ENCODE measurements at places on chromosomes 7 and 10.

DNA sequence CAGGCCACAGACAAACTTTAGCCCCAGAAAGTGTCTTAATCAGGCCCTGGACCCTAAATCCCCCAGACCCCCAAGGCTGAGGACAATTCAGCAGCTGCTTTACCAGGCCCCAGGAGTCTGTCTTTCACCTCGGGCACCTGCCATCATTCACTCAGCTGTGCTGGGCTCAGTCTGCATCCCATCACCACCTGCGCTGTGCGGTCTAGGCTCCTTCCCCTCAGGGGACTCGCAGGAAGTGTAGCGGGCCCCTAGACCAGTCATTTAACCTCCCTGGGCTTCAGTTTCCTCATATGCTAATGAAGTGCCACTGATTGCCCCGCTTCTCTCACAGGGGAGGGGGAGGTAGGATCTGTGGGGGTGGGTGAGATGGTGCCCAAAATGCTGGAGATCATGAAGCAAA, 76.4 kb upstream of the ZMIZ1 start:
- no peak for DNase-seq

GRCh38 chr10:76885816-76886215, 751.8 kb downstream of the KCNMA1 start:
- no peak for DNase-seq

GRCh38 chr7:157704365-157704764, 367.6 kb downstream of the DNAJB6 start:
- no peak for DNase-seq

DNA sequence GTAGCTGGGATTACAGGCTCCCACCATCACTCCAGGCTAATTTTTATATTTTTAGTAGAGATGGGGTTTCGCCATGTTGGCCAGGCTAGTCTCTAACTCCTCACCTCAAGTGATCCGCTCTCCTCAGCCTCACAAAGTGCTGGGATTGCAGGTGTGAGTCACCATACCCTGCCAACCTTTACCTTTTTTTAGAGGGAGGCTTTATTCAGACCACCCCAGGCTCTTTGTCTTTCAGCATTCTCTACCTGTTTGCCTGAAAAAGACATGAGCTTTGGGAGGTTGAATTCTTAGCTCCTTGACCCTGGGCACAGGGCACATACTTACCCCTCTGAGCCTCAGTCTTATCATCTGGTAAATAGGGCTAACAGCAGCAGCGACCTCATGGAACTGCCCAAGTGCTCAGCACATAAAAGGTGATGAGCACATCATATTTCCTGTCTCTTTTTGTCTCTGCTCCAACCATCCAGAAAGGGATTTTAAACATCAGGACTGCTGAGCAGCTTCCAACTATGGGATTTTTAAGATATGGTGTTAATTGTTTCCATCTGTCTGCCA, 17.0 kb downstream of the FRMPD2 start:
- no peak for DNase-seq

DNA sequence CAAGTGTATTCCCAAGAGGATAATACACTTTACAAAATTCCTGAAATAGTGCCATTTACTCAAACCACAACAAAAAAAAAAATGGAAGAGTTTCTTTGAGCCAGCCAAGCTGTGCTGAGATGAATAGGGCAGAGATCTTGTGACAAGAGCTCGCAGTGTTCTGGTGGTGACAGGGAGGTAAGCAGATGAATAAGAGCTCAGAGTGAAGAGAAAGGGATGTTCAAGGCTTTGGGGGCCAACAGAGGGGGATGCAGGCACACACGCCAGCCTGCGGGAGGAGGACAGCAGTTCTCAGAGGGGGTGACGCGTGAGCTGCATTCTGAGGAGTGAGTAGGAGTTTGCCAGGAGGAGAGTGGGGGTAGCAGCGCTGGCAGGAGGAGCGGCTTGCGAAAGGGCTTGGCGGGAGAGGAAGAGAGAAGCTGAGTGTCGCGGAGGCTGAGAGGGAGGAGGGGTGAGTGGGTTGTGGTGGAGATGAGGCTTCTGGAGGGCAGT, 194.4 kb upstream of the IMMP2L start:
- no peak for DNase-seq

GRCh38 chr10:12327074-12327473, 22.3 kb upstream of the CAMK1D start:
- no peak for DNase-seq

- no peak for DNase-seq
Observed at GRCh38 chr7:19336836-19337383, 191.7 kb upstream of the FERD3L start.

- DNase-seq, result no peak
Observed at GRCh38 chr10:127462643-127463295, 86.3 kb upstream of the NPS start.

- no peak for DNase-seq
Observed at GRCh38 chr10:86331861-86332260, 34.7 kb downstream of the GRID1 start.

- no peak for DNase-seq
Observed at GRCh38 chr10:108230478-108231170, 1066.1 kb upstream of the SORCS1 start.

- no peak for DNase-seq
Observed at GRCh38 chr7:143422033-143422432, 13.4 kb upstream of the EPHA1 start.

- DNase-seq, result no peak
Observed at GRCh38 chr10:92530891-92531535, 42.9 kb downstream of the IDE start.

DNA sequence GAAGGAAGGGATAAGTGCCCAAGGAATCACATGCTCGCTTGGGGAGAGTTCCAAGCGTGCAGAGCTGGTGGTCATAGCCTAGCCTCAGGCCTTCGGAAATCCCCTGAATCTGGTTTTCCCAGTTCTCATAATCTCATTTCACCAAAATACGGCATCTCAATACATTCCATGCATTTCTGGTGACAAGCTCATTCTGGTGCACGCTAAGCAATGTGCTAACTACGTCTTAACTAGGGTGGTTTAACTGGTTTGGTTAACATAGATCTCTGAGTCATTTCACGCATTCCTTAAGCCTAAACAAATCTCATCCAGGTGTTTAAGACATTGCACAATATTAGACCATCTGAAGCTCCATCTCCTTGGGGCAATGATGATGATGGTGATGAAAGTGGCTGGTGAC, 72.9 kb upstream of the STEAP1B start:
- no peak for DNase-seq

- no peak for DNase-seq
Observed at GRCh38 chr7:67771846-67772605, 775.4 kb downstream of the TYW1 start.

- no peak for DNase-seq
Observed at GRCh38 chr10:110433740-110434139, 64.0 kb upstream of the DUSP5 start.

DNA sequence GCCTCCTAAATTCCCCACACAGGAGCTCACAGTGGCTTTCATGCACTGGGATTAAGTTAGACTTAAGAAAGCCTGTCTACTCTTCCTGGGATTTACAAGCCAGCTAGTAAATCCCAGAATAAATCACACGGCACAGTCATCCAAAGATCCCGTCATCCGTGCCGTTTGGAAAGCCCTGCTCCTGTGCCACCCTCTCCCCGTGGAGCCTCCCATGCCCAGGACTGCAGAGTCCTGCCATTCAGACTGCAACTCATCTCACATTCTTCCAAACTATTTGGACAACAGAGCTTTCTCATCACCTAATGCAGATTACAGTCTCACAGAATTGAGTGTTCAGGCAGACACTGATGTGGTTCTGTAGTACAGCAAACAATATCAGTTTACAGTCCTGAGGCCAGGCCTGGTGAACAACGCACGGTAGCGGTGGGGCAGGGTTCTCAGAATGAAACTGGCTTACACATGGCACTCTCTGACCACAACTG, 166.5 kb downstream of the EGFR start:
- DNase-seq, result no peak

GRCh38 chr10:93379731-93380575, 102.2 kb downstream of the MYOF start:
- DNase-seq, result no peak

GRCh38 chr10:127986531-127987466, 79.9 kb downstream of the PTPRE start:
- DNase-seq, result no peak

- no peak for DNase-seq
Observed at GRCh38 chr7:96397936-96398598, 76.2 kb upstream of the SLC25A13 start.

- no peak for DNase-seq
Observed at GRCh38 chr10:89699581-89700064, 1.8 kb upstream of the KIF20B start.

DNA sequence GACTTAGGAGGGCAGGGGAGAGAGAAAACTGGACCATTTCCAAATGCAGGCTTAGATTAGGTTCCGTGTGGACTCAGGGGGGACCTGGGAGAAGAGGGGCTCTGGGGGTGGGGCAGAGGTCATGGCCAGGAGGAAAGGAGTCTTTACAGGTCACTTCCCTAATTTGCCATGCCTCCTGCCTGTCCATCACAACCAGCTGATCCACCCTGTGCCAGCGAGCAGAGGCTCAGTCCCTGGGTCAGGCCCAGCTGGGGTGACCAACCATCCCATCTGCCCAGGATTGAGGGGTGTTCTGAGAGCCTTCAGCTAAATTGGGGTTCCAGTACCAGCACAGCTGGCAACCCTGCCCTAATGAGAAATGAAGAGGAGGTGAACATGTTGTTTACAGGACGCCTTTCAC, 84.6 kb upstream of the CACUL1 start:
- DNase-seq, result no peak

- DNase-seq, result no peak
Observed at GRCh38 chr7:37352251-37352880, 96.3 kb downstream of the ELMO1 start.

- DNase-seq, result no peak
Observed at GRCh38 chr7:68619526-68619925, 978.7 kb upstream of the AUTS2 start.

- DNase-seq, result no peak
Observed at GRCh38 chr7:99840136-99840869, 12.5 kb downstream of the CYP3A43 start.

DNA sequence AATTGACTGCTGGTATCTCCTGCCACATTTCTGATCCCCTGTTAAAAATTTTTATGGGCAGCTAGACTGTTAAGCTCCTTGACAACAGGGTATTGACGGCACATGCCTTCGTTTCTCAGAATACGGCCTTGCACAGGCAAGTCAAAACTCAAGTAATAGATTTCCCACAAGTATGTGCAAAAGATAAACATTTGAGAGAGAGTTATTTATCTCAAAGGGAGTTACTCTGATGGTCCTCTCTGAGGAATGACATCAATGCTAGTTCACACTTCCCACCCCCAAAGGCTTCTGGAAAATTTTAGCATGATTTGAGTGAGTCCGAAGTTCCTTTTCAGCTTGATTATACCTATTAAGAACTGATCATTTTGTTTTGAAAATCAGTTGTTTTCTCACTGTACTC, 71.9 kb downstream of the JCAD start:
- DNase-seq, result no peak

- no peak for DNase-seq
Observed at GRCh38 chr7:137032436-137032835, 164.0 kb downstream of the CHRM2 start.

DNA sequence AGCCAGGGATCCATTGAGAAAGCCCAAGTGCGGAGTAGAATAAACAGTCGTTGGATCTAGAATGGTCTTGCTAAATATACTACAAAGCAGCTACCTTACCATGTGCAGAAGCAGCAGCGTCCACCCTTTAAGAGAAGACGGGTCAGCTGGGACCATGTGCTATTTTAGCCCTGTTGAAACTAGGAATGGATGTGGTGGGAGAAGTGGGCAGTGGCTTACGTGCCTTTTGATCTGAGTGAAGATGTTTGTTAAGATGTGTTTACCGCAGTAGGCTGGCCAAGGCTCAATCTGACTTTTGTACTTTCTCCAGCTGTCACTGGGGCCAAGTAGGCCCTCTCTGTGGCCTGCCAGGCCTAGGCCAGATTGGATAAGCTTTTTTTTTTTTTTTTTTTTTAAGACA, 9.2 kb downstream of the HABP2 start:
- DNase-seq, result no peak

- DNase-seq, result no peak
Observed at GRCh38 chr10:79328737-79329504, 18.3 kb upstream of the PPIF start.

- no peak for DNase-seq
Observed at GRCh38 chr10:11331726-11332125, 279.7 kb downstream of the USP6NL start.

GRCh38 chr10:69439813-69440506, 11.3 kb upstream of the TSPAN15 start:
- DNase-seq, result no peak

DNA sequence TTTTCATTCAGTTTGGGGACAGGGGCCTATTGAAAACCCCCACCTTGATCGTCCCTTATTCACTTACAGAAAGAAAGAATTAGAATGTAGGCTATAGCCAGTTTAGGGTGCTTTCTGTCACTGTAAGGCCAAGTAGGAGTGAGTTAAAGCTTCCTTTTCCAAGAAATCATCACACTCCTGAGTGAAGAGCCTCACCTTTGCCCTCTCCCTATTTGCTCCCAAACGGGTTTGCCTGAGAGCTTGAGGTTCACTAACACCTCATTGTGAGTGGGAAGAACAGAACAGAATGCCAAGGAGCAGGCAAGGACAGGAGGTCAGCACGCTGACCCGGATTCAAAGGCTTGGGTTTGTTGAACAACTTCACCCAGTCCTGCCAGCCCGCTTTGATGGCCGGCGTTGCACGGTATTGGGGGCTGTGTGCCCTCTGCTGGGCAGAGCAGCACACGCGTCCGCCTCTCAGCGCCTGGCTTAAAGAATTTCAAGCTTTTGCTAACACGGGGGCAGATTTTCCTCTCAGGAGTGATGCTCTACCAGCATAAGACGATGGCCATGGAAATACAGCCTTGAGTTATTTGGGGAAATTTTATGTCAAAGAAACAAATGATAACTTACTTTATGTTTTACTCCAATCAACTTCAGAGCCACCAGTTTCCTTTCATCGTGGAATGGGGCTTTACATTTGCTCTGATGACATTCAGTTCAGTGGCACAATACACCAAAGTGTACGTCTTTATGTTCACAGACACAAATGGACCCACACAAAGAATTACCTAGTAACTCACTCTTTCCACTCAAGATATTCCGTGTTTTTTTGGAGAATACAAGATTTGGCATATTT, 470.0 kb downstream of the SUGCT start:
- DNase-seq, result no peak

GRCh38 chr7:78134256-78134655, 335.7 kb downstream of the PHTF2 start:
- DNase-seq, result peak; percentile 33

DNA sequence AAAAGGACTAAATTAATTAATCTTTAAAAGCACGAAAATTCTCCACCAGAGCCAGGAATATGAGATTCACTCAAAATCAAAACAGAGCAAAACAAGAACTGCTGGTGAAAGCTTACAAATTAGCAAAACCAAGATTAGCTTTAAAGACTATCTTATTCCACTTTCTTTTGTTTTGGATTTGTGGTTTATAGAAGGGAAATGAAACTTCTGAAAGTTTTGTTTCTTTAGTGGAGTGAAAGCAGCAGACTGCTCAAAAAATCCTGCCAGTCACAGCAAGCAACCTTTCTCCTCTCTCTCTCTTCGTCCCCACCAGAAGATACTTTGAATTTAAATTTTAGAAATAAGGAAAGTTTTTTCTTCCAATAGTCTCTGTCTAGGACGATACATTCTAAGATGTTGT, 7.8 kb downstream of the ACTA2 start:
- peak; percentile 28 for DNase-seq

- no peak for DNase-seq
Observed at GRCh38 chr7:106073701-106074100, 38.4 kb downstream of the SYPL1 start.

All from MM.1S (cell line).